ENCODE measurements at places on chromosomes 1 and 21.
A peak's percentile ranks its signal among the peaks of the same experiment; 100 is the strongest.

DNA sequence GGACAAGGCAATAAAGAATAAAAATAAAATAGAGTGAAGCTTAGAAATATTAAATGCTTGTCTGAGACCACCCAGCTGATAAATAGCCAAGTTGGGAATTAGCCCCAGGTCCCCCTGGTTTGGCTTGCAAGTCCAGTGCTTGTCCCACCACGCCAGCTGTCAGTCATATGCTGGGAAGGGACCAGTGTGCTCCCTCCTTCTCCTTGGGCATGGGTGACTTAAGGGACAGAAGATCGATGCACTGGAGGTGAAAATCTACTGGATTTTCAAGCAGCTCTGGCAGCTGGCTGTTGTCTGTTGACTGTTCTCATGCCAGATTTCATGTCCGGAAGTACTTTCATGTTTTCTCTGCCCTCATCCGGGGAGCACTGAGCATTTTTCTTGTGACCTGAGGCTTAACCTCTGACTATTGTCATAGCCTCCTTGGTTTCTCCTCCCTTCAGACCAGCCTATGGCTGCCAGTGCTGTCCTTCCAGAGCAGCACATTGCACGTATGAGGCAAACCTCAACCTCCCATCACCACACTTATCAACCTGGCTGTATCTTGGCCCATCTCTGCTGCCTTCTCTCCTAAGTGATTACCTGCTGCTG is 12.4 kb downstream of the LMOD1 start:
- no peak for DNase-seq

DNA sequence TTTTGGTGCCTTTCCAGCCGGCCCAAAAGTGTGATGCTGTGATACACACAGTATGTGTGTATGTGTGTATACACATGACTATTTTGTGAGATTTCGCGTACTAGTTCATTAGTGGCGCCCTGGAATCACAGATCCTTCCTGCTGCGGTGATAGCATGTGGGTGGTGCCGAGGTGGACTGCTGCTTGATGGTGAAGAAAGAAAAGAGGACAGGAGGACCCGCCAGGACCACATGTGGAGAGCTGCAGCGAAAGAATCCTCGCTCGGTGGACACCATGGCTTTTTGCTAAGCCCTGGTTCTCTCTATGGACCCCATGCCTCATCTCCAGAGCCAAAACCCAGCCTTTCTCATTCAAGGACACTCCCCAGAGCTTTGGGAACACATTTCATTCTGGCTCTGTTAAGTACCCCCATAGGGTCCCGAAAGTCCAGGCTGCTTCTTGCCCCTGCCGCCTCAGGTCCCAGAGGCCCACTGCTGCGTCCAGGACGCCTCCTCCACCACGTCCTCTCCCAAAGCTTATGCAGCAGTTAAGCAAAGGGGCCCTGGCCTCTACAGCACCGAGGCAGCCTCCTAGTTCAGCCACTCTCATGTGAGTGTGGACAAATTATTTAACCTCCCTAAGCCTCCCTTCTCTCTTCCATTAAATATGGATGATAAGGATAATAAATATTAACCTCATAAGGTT is 32.8 kb upstream of the COX20 start:
- no peak for DNase-seq

DNA sequence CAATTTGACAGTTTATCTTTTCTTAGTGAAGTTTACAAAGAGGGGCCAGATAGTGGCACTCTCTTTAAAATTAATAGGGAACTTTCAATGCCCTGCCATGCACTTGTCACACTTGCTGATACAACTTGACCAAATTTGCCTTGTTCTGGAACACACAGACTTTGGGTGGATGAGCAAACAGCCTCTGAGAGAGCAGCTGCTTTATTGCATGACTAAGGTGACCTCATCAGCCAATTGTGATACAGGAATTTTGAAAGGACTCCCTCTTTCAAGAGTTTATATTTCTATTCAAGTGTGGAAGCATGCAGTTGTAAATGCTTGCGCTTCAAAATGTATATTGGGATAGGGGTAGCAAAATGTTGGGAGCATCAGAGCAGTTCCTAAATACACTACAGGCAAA is 2.1 kb upstream of the RGS1 start:
- peak; percentile 89 for DNase-seq

DNA sequence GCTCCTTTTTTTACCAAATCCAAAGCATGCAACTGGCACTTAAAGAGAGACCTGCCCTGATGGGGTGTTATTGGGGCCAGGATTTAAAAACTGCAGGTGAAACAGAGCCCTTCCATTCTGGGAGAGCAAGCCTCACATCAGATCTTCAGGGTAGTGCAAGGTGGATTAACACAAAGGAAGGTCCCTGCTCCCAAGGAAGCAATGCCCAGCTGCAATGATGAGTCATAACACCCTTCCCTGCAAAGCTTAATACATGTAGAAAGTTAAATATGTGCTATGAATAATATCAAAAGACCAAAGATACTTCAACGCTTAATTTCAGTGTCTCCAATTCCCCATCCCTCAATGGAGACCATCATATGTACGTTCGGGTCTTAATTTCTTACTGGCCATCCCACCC is 508.0 kb downstream of the OMA1 start:
- DNase-seq, result no peak

DNA sequence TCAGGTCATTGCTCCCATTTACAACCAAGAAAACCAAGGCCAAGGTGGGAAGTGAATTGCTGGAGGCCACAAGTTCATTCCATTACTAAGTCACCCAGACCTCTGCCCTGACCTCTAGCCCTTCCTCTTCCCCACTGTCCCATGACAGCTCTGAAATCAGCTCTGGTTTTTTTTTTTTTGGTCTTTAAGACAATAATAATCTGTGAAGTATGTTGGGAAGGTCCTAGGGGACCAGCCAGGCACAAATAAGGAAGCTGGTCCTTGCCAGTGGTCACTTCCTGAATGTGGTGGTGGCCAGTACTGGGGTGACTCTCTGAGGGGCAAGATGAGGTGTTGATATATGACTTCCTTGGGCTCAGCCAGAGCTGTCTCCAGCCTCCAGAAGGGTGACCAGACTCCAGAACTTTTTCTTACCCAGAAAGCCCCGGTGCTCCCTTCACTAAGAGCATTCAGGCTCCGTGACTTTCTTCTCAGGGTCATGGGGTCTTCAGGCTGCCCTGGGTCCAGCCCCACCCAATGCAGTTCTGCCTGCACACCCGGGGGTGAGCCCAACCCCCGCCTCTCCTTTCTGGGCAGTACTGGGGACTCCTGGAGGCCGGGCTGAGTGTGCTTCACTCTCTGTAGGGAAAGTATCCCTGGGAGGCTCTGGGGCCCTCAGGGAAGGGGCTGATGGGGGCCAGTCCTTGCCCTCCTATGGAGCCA is 159.6 kb downstream of the PTPRU start:
- peak; percentile 28 for DNase-seq

DNA sequence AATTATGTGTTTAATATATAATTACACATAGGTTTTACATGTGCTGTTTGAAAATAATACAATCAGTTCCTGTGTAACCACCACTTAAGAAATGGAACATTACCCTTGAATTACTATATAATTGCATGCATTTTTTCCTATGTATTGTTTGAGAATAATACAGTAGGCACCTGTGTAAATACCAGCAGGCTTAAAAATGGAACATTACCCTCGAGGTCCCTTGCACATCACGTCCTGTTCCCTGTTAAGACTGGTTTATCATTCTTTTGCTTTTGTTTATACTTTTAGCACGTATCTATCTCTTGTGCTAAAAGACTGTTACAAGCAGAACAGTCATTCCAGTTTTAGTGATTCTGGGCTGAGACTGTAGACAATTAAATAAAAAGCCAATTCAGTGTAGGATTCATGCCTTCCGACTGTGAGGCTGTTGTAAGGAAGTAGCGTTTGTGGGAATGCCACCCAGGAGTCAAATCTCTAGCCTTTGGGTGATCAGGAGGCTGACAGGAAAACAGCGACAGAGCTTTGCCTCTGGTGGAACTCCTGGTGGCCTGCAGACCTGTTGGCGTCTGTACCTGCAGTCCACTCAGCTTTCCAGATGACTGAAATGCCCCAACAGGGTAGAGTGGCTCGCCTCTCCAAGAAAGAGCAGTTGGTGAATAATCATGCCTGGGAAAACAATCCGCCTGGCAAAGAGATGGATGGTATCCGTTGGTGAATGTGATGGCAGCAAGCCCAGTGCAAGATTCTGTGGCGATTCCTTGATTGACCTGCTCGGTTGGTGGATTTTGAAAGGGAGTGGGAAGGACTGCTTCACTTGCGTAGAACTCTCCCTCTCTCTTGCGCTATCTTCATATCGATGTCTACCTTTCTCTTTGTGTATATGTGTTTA is 58.0 kb downstream of the DISC1 start:
- DNase-seq, result no peak

GRCh38 chr1:19406680-19407079 is 78.7 kb downstream of the CAPZB start:
- no peak for DNase-seq

DNA sequence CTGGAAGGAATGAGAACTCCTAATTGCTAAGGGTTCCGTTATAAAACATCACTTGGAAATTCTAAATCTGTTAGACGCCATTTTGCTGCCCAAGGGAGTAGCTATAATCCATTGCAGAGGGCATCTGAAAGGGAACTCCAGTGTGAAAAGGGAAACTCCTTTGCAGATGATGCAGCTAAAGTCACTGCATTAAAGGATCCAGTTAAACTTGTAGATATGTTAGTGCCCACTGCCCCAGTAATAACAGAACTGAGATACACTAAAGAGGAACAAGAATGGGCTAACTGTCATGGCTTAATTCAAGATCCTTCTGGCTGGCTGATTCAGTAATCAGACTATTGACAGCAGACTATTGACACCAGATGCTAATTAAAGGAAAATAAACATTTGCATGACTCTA is 81.8 kb upstream of the KIAA0040 start:
- no peak for DNase-seq

DNA sequence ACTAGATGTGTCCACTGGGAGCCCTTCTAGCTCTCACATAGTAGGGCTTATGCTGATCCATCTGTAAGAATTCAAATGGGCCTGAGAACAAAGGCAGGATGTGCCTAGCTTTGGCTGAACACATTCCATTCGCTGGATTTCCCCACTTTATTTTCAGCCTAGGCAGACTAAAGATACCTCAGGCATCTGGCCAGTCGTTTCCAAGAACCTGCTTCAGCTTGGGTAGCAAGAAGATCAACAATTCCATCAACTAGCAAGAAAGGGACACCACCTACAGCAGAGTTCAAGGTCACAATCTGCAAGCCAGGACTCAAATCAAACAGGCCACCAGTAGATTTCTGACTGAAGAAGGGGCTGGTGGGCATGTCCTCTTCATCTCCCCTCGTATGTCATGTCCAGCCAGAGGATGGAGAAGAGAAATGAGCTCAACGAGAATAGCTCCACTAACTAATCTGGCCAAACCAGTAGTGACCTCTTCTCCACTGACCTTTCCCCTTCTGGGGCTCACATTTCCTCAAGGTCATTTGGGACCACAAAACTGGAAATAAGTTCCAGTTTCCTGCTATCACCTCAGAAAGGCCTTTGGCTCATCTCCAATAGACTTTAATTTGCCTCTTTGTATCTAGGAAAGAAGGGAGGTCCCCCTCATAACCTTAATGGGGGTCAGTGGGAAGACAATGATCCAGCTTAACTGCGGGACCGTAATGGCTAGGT is 14.2 kb downstream of the TXNIP start:
- DNase-seq, result no peak
